Stimulated activated CD4-positive, alpha-beta T cell treated with anti-CD3 and anti-CD28 coated beads, Interleukin-15, amount 100 ng/mL, for 48 hours (primary cell): ENCODE measurements at places on chromosomes 3 and 15.

- DNase-seq = no peak
Measured at GRCh38 chr3:142077155-142077858, 72.0 kb downstream of the TFDP2 start.

- no peak for DNase-seq
Measured at GRCh38 chr15:96311256-96311955, 19.1 kb upstream of the NR2F2 start.

DNA sequence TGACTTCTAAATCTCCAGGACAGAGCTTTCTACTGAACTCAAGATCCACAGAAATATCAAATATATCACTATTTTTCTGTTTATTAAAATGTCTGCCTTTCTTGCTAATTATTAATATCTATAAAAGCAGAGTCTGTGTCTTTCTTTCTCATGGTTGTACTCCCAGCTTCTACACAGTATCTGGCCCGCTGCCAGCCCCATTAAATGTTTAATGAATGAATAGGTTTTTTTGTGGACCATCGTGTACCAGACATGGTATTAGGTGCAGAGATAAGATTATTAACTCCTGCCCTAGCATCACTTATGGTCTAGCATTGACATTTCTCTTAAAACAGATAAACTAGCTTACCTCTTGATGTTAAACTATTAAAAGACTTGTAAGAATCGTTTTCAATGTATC lies 111.4 kb upstream of the RBMS3 start:
- no peak for DNase-seq

DNA sequence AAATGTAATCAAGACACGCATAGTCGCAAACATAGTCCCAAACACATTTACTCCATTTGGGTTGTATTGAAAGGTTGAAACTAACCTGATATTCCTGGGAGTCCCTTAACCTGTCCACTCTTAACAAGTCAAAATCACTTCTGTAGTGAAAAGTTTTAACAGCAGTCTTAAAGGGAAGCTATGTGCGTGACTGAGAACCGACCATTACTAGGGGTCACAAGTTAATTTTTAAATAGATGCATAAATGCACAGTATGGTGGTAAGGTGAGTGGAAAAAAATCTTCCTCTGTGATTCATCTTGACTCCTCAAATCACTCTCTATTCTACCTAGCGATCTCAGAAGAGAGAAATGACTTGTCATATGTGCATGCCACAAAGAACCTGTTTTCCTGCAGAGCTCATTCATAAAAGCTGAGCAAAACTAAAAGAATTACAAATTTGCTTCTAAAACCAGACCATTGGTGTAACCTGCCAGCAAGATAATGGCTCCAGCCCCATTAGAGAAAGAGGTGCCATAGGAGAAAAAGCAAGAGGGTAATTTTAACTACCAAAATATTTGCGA lies 4.8 kb downstream of the GPR15 start:
- no peak for DNase-seq

DNA sequence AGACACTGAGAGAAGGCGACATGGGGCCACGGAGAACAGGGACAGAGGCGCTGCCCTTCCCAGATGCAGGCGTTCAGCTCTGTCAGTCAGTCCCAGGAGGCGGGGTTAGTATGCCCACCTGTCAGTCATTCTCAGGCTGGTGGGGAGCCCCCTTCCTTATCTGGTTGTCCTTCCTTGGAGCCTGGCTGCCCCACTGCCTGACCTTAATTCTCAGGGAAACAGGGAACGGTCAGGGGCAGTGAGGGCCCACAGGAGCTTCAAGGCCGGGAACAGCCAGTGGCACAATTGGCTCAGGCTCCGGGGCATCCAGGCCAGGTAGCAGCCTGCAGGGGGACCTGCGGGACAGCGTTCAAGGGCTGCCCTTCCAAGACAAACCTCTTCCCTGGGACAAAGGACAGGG lies 133.2 kb downstream of the CHSY1 start:
- no peak for DNase-seq

GRCh38 chr3:14494279-14494972 lies 45.7 kb downstream of the GRIP2 start:
- DNase-seq = no peak

- DNase-seq = peak; percentile 66
Measured at GRCh38 chr3:143121241-143122088, 1.9 kb downstream of the CHST2 start.

DNA sequence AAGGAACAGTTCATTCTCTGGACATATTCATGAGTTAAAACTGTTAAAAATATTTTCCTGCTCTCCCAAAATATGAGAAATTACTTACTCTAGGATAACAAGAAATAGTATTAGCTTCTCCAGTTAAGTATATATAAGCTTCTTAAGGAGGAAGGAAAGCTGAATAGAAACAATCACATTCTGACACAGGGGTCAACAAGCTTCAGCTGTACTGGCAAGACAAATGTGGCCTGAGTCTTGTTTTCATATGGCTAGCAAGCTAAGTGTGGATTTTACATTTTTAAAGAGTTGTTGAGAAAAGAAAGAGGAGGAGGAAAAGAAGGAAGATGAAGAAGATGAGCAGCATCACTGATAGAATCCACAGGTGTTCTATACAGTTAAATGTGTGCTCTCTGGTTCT lies 313.8 kb downstream of the ZPLD1 start:
- no peak for DNase-seq

DNA sequence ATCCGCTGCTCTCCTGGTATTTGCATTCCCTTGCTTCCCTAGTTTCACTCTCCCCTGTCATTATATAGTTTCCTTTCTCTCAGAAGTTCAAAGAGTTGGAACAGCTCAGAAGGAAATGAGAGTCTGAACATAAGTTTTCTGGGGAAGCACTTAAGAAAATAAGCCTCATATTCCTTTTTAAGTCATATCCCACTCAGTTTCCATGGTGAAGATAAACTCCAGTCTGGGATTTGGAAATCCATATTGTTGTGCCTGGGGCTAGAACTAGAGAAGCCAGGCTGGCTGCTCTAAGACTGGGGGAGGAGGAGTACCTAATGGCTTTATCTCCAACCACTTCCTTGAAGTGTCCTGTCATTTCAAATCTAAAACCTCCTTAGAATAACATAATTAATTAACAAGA lies 134.2 kb upstream of the ALCAM start:
- DNase-seq = no peak

GRCh38 chr15:43776718-43777266 lies at the start of gene ELL3:
Gene ELL3, minus strand, starts transcription at chr15:43776966. Its CDS starts 65 bp downstream, at chr15:43776901.
- DNase-seq = peak; percentile 69

DNA sequence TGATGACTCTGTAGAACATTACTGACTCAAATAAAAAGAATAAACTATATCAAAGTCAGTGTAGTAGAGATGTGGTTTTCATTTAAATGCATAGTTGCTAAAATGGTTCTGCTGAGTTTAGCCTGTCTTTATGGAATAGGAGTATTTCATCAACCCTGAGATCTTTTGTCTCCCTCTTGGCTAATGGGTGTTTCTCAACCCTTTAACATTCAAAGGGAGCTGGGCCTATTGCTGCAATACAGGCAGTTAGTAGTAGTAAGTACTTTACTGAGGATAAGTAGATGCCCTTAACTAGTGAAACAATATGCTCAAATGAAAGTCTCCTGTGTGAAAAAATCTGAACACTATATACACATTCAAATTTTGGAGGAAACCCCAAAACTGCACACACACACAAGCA lies 184.7 kb upstream of the TTC14 start:
- DNase-seq = no peak

GRCh38 chr3:107218864-107219269 lies 158.4 kb upstream of the CCDC54 start:
- DNase-seq = no peak

DNA sequence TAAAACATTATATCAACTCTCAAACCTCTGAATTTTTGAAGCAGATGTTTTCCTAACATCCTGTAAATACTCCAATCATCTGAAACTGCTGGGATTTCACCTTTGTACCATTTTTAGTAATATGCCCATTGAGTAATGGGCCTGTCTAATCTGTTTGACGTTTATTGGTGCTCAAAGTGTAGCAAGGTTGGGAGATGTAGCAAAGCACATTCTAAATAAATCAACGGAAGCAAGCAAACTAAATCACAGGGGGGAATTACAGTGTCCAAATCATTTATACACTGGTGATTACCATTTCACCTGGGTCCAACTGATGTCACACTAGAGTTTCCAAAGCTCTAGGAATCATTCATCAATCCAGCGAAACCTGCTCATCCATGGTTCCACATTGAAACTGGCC lies 518.7 kb upstream of the TBL1XR1 start:
- DNase-seq = no peak

GRCh38 chr3:193236599-193236998 lies 4.4 kb upstream of the PLAAT1 start:
- no peak for DNase-seq

- no peak for DNase-seq
Measured at GRCh38 chr3:116077059-116077458, 368.2 kb downstream of the LSAMP start.

DNA sequence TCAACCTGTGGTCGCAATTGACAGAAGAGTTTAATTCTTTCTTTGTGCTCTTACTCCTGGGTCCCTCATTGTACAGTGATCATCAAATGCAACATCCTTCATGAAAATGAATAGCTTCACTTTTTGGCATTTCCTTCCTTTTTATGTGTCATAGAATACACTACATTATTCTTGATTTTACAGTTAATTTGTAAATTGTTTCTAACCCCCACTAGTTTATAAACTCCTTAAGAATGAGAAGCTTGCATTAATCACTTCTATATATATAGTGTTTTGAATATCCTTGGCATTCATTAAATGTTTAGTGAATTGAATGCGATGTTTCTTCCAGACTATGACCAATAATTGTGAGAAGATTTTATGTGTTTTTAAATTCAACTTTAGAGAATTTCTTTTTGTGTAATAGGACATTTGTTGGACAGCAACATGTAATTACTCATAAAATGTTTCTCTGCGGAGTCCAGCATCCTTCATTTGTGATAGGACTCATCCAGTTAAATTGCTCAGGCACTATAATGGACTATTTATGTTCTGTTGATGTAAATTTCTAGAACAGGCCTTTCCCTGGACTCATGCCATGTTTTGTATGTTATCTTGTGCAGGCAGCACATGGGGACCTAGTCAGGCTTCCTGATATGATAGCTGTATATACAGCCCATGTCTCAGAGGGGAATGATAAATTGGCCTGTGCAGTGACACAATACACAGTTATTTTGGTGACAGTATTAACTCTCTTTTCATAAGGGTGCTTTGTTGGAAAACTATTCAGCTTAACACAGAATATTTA lies 51.3 kb downstream of the MBNL1 start:
- DNase-seq = no peak

GRCh38 chr3:182491577-182491976 lies 301.7 kb upstream of the ATP11B start:
- DNase-seq = no peak

DNA sequence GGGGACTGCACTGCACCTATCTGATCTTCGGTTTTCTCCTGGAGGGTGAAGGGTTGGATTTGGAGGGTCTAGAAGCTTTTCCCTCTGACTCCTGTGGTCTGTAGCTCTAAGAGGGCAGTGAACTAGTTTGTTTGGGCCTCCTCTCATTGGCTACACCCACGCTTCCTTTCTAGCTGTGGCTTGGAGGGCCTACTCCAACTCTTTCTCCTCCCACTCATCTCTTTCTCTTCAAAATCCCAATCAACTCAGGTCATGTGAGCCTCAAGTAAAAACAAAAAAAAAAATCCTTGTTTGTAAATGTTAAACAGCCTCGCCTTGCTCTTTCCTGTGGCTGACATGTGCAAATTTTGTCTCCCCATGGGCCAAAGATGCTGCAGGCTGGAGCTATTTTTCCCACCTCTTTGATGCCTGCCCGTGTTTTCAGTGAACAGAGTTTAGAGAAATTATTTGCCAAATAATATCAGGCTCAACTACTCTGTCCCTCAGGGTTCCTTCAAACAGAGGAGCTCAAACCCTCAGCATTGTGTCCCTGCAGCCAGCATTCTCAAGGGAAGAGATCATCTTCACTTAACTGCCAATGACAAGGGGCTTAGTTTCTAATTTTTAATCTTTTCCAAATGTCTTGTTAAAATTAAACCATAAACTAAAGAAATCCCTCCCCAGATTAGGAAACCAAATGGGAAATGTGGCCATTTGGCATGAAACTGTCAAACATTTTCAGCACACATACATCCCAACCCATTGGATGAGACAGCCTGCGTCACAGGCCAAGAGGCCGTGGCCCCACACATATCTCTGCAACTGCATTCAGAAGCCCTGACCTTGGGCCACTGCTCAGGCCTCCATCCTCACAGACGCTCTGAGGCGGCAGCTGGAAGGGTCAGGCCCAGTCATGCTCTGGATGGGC lies 114.8 kb upstream of the THBS1 start:
- no peak for DNase-seq

GRCh38 chr15:87461631-87462030 lies 794.9 kb downstream of the NTRK3 start:
- DNase-seq = no peak

- DNase-seq = no peak
Measured at GRCh38 chr3:38119248-38119544, 17.7 kb downstream of the ACAA1 start.

DNA sequence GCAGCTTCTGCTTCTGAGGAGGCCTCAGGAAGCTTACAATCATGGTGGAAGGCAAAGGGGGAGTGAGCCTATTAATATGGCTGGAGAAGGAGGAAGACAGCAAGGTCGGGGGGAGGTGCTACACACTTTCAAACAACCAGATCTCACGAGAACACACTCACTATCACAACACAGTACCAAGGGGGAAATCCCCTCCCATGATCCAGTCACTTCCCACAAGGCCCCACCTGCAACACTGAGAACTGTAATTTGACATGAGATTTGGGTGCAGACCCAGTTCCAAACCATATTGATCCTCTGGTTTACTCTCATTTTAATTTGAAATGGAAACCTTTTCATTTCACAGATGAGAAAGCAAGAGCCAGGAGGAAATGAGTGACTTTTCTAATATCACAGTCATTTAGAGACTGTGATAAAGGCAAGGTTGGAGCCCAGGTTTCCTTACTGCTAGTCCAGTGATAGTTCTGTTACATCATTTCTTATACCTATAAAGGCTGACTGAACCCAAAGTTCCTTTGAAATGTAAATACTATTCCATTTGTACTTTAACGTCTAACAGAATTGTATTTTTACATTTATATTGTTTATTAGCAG lies 105.8 kb upstream of the GAP43 start:
- DNase-seq = no peak

- peak; percentile 4 for DNase-seq
Measured at GRCh38 chr3:178084938-178085816, 451.1 kb upstream of the KCNMB2 start.

- DNase-seq = no peak
Measured at GRCh38 chr15:55823699-55824340, 80.9 kb upstream of the PRTG start.

- DNase-seq = no peak
Measured at GRCh38 chr3:184472723-184473428, 88.7 kb upstream of the EPHB3 start.

GRCh38 chr3:48194446-48195071 lies 6.3 kb upstream of the CDC25A start:
- no peak for DNase-seq

DNA sequence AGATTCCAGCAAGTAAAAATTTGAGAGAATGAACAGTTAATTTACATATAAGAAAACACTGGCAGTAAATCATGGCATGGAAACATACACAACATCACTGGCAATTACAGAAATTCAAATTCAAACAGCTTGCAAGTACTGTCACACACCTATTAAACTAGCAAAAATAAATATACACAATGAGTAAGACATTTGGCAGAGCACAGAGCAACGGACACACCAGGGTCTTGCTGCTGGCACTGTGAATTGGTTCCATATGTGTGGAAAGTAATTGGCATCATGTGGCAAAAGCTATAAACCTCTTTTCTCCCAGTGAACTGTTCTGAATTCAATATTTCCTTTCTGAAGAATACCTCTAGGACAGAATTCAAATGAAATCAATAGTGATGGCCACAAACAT lies 78.3 kb downstream of the LRRK1 start:
- DNase-seq = no peak
